Coronary artery (tissue), 2 donors: ENCODE measurements at places on chromosomes 2 and 18.

DNA sequence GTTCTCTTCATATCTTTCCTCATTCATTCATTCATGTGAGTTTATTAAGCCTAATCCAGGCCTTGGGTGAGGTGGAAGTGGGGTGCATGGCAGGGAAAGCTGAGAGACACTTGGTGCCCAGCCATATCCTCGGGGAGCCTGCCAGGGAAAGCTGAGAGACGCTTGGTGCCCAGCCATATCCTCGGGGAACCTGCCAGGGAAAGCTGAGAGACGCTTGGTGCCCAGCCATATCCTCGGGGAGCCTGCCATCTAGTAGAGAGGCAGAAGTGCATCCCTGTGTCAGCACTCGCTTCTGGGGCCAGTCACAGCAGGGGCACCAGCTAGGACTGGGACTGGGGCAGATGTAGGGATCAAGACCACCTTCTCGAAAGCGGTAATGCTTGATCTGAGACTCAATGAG lies 39.4 kb downstream of the DDX18 start:
- DNase-seq = no peak

GRCh38 chr2:72082021-72082601 lies 65.6 kb downstream of the CYP26B1 start:
- no peak for DNase-seq

- DNase-seq = no peak
Measured at GRCh38 chr2:10990561-10991111, 78.9 kb downstream of the KCNF1 start.

GRCh38 chr2:30272761-30273573 lies 41.6 kb downstream of the LBH start:
- DNase-seq = peak; percentile 66

DNA sequence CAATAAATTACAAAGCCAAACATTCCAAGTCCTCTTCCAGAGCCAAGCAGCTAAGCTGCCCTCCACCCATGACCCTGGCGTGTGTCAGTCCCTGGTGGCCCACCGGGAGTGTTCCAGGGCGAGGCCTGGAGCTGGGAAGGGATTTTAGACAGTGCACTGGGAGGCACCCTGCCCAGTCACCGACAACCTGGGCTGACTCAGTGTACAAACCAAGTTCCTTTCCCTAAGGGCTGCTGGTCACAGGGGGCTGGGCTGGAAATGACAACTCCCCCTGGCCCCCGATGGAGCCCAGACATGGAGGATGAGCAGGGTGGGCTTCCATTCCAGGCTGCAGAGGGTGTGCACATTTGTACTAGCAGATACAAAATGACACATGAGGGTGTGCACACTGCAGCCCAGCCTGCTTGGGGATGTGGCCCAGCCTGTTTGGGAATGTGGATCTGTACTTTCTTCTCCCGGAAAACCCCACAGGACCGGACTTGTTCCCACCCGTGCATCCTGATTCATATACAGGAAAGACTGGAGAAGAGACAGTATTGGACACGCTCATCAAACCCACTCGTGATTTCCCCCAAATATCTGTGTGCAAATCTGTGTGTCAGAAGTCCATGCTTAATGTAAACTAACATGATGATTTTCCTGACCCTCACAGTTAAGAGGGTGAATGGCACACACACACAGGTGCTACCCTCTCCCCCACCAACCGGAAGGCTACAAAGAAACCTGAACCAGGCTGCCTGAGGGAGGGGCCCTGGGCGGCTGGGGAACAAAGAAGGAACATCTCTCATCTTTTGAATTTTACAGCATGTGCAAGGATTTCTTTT lies 58.9 kb downstream of the NDUFA10 start:
- no peak for DNase-seq

- no peak for DNase-seq
Measured at GRCh38 chr2:73985308-73986084, 786 bp downstream of the TET3 start.

GRCh38 chr2:12031866-12032265 lies 285.4 kb downstream of the LPIN1 start:
- DNase-seq = no peak

DNA sequence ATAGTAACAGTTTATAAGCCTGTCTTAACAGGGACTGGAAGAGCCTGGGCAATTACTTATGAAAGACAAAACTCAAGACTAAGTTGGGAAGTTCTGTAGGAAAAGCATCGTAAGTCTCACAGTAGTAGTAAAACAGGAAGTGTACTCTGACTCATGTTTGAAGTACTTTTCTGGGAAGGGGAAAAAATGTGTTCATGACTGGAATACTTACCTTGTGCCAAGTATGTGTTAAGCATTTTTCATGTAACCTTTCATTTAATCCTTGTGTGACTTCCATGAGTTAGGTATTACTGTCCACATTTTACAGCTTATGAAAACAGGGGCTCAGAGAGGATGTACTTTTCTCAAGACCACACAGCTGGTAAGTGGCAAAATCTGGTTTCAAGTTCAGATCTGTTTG lies 13.7 kb upstream of the SKOR2 start:
- DNase-seq = no peak

DNA sequence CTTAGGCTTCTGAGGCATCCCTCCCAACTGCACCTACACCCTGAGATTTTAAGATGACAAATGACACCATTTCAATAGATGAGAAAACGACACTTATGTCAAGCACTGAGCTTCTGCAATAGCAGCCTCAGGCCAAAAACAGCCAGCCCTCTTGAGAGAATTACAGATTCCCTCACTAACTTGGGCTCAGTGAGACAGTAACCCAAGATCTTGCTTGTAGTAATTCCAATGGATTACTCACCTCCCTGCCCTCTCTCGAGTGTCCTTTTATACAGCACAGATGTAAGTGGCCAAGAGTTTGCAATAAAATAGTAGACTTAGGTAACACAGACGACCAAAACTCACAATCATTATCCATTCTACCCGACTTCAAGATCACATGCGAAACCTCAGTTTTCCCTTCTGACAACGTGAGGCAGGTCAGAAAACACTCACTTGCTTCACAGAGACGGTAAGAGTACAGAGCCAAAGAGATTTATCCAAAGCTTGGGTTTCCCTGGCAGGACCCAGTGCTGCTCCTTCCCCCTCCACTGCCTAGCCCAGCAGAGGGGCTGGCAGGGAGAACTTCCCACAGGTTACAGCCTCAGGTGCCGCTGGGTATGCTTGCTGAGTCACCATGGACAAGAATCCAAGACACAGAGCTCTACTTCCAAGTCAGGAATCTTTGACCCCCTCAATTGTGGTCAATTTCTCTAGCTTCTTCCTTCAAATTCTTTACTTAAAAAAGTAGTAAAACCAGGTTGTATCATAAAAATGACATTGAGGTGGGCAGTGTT lies 181.4 kb downstream of the MYO5B start:
- no peak for DNase-seq

DNA sequence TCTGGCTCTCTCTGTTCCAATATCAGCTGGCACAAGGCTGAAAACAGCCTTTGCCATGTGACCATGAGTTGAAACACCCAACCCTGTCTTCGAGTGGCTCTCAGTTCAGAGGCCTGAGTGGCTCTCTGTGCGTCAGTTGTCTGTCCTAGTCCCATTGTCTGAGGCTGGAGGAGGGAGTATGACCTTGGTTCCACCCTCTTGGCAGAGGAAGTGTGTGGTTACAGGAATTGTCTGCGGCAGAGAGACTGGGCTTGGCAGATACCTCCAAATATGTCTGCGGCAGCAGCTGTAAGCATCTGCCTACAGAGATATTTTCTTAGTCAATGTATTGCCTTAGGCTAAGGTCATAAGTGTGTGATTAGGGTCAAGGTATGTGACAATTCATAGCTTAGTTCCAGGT lies 32.6 kb downstream of the CNGA3 start:
- DNase-seq = no peak

GRCh38 chr2:192215096-192215877 lies 20.6 kb upstream of the TMEFF2 start:
- no peak for DNase-seq

DNA sequence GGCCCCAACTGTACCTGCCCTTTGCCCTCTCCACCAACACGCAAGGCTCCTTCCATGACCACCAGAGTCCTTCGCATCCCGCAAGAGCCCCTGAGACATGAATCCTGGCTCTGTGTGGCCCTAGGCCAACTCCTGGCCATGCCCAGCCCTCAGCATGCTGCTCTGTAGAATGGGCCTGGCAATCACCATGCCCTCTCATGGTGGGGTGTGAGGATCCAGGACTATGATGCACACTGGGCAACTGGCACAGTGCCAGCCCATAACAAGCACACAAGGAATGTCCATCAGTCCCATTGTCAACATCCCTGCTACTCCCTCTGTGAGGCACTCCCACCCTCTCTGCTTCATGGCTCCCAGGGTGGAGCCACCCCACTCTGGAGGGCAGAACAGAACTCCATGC lies 44.7 kb downstream of the FER1L5 start:
- no peak for DNase-seq

DNA sequence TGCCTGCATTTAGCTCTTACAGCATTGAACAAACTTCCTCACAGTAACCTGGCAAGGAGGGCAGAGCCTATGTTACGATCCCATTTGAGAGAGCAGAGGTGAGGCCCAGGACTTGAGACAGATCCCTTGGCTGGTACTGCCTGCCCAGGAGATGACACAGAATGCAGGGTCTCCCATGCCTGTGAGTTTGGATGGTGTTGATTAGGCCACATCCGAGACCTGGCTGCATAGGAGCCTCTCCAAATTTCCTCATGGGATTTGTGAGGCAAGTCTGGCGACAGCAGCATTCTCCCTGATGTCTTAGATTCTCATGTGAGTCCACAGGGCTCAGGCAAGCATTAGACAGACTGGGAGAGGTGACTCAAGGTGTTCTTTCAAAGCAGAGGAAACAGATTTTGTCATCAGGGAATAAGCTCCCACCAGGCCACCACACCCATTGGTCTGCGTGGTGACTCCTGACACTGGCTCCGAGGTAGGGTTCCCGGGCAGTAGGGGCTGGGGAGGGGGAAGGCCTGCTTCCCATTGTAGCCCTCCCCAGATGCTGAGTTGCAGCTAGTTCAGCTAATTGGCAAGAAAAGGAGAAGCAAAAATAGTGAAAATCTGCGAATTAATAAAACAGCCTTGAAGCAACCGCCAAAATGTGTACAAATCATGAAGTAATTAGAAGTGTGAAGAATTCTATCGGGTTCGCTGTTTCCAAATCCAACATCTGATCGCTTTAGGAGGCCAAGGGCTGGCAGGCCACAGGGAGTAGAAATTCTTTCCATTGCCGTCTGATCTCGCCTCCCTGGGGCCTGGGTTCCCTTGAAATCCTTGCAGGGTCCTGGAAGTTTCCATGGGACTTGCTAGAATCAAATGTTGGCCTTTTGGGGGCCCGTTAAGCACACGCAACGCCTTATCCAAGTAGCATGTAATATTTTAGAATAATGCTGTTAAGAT lies 68.0 kb downstream of the MAPK4 start:
- DNase-seq = no peak

DNA sequence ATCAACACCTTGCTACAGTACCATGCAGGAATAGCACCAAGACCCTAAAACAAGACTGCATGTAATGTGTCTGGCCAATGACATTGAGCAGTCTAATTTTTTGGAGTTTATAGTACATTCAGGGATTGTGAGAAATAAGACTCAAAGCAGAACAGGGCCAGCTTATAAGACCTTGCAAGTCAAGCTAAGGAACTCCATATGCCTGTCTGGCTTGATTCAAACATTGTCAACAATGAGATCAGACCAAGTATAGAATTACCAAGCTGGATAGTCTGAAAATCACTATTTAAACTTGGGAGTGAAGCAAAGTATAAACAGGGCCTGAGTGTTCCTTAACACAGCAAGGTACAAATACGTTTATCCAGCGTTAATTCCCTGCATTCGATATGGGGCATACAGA lies 370.9 kb downstream of the CNTNAP5 start:
- DNase-seq = no peak

DNA sequence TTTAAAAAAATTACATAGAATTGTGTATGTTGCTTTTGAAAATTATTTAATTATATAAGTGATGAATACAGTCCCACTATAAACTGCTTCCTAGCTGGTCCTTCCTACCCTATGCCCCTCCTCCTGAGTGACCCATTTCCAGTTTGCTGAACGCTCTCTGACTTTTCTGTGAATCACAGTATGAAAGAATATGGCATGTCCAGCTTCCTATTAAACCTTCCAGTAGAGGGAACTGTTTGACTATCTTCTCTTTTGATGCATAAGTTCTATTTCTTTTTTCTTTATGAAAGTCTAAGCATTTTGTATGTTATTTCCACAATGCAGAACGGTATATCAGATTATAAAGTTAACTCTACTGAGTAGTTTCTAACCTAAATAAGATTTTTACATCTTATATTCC lies 41.3 kb downstream of the PSMG2 start:
- DNase-seq = no peak

- no peak for DNase-seq
Measured at GRCh38 chr2:15919716-15920434, 20.5 kb upstream of the MYCN start.

DNA sequence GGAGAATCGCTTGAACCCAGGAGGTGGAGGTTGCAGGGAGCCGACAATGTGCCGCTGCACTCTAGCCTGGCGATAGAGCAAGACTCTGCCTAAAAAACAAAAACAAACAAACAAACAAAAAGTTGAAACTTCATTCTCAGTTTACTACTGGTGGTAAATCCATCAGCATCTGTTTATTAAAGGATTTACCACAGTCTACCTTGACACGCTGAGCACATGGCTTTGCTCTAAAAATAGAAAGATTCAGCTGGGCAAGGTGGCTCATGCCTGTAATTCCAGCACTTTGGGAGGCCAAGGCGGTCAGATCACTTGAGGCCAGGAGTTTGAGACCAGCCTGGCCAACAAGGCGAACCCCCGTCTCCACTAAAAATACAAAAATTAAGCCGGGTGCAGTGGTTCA lies 201.3 kb downstream of the TGIF1 start:
- DNase-seq = no peak

DNA sequence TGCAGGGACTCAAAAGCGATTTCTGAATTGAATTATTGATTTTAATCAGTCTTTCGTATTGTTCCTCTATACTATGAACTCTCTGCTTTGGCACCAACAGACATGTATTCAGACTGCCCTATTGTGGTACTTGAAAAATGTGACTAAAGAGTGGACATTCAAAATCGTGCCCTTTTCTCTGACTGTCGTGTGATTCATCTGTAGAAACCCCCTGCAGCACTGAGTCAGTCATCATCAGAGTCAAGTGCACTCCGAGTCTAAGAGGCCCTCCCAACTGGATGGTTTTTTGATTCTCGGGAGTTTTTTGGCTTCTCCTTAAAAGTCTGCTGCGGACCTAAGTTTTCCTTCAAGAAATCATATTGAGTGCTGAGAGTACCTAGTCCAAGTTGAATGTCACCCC lies 96.4 kb upstream of the FOSL2 start:
- DNase-seq = no peak

DNA sequence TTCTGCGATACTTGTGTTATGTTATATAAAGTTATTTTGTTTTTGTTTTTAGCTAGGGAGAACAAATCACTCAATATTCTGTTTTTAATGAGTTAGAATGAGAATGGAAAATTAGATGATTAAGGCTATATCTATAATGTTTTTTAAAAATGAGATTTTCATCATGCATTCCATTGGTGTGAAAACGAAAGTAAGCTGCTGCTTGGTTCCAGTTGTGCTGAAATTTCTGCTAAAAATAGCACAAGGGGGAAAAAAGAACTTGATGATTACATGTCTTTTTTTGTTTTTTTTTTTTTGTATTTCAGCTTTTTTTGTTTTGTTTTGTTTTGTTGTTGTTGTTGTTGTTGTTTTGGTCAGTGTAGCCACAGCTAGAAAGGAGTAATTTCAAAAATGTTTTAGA lies 242.6 kb upstream of the KCNJ3 start:
- DNase-seq = no peak
